ENCODE measurements at places on chromosomes 3 and 15.

DNA sequence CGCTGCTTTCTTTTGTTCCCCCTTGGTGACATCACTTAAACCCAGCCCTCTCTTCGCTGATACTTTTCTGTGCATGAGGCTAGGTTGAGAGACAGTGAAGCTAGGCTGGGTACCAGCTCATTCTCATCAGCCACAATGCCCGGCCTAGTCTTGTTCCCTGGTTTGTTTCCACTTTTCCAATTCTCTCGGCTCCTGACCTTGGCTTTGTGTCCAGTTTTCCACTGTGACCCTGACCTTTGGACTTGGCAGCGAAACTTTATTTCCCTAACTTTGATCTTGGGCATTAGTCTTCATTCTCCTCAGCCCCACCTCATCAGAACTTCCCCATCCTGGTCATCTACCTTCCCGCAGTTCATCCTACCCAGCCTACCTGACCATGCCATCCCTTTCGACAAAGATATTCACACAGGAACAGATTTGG is 908 bp upstream of the ADPGK start:
- no peak for DNase-seq

- DNase-seq = no peak
These were observed 613.3 kb downstream of the TUSC7 start for GRCh38 chr3:117322866-117323265.

GRCh38 chr3:47482366-47482765 is 6.6 kb upstream of the SCAP start:
- DNase-seq = peak; percentile 43

- peak; percentile 31 for DNase-seq
These were observed 817 bp downstream of the CLK3 start for GRCh38 chr15:74616366-74616939.

- DNase-seq = no peak
These were observed 12.6 kb downstream of the RASGRP1 start for GRCh38 chr15:38551720-38552648.

- DNase-seq = no peak
These were observed 95.9 kb upstream of the AKAP13 start for GRCh38 chr15:85284497-85284896.

DNA sequence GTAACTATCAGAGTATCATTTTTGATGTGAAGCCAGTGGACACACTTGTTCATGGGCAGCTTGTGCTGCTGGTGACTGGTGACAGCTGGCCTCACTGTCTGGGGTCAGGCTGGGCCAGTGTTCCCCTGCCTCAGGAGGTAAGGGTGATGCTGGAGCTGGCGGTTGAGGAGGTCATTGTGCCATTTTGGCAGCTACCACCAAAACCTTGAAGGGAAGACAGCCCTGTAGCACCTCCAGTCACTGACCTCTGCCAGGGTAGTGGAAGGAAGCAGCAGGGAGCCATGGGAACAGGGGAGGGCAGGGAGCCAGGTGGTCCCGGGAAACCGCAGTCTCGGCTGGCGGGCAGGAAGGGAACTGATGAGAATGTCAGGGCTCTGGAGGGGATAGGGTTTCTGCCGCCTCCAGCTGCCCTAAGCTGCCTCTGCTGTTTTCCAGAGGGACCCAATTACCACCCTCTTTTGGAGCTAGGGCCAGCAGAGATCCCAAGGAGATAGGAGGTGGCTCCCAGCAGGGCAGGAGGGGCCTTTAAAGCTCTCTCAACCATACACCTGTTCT is 24.8 kb downstream of the FOXL2NB start:
- peak; percentile 74 for DNase-seq

GRCh38 chr15:95839367-95839782 is 491.1 kb upstream of the NR2F2 start:
- no peak for DNase-seq

- no peak for DNase-seq
These were observed 2.6 kb upstream of the XYLB start for GRCh38 chr3:38343797-38344594.

DNA sequence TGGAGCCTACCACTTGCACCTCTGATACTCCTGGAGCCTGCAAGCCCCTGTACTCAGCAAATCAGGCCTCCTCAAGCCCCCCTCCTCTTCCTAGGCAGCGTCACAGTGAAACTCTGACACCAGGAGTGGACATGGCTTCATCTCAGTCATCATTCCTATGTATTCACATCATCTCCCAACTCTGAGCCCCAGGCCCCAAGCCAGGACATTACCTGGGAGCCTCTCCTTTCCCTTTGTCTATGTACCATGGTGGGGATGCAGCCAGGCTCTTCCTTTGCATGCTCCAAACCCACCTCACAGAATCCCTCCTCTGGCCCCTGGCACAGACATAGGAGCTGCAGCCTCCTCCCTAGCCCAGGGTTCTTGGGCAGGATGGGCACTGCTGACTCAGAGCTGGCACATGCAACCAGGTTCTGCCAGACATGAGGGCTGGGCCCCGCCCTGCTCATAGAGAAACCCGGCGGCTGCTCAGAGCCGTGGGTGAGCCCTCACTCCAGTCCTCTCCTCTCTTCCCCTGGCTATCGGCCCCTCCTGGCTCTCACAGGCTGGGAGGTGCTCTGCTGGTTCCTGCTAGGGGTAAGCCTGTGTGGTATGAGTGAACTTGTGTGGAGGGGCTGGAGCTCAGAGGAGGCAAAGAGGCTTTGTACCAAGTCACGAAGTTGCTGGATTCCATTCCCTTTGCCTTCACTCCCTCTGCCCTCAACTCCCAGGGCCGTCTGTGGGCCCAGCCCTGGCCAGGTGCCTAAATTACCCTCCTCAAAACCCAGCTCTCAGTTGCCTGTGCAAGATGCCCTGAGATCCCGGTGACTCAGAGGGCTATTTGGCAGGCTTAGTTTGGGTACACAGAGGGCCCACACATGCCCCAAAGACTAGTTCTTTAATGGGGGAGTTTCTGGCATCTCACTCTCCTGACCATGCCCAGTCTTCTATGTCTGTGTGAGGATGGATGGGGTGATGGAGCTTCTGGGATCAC is 1.9 kb upstream of the PLCD1 start:
- no peak for DNase-seq

- no peak for DNase-seq
These were observed 53.1 kb downstream of the SLC4A7 start for GRCh38 chr3:27431116-27431515.

DNA sequence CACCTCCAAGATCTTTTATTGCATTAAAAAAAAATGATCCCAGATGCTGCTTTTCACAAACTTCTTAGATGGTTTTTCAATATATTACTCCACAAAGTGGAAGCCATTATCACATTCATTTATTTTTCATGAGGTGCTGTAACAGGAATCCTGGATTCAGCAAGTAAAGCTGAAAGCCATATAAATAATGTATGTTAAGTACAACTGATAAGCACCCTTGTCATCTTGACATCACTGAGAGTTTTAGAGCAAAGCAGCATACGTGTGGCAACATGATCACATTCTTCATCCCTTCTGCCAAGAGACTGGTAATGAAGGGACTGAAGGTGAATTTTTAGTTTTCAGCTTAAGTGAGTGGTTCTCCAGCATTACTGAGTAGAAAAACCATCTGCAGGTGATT is 44.9 kb upstream of the LRRFIP2 start:
- peak; percentile 88 for DNase-seq

GRCh38 chr3:13727890-13728289 is 152.0 kb downstream of the WNT7A start:
- no peak for DNase-seq

DNA sequence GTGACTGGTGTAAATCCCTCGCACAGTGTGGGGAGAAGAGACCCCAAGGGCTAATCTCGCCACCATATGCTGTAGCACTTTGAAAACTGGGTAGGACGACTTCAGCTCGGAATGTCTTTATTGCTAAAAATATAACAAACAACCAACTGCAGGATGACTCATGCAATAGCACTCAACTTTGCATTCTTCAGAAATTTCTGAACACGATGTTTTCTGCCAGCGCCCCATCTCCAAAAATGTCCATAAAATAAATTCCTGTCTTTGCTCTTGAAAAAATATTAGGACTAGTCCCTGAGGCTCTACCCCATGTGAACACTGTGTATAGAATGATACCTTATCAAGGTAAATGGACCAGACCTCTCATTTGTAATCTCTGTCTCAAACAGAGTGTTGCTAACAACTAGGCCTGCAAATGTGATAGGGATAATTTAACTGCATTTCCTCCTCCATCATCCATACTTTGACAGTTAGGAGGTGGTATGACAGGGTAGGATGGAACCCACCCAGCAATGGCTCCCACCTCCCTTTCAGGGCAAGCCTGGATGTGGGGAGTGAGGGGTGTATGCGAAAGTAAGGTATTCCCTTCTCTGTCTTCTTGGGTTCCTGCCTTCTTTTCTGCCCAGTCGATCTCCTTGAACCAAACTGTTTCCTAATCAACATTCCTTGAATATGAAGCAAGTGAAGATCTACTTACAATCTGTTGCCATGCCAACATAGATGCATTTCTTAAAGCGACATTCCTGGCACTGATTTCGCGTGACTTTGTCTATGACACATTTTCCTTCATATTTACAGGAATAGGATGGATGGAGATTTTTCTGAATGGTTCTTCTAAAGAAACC is 201.1 kb downstream of the NR1D2 start:
- DNase-seq = no peak

DNA sequence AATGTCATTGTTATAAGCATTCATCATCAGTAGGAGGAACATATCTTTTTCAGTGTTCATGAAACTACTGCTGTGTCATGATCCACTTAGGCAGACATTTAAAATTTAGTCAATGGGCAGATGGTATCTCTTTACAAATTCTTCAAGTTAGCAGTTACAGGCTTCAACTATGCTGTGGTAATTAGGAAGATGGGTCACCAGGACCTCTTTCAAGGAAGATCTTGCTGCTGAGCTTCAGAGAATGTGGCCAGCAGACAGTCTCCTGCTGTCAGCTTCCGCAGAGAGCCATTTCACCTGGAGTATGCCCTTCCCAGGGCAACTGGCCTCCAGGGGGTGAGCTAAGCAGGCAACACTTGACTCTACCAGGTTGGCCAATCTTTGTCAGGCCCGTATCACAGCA is 19.4 kb downstream of the IFT57 start:
- DNase-seq = no peak

GRCh38 chr15:41940441-41940857 is 31.9 kb downstream of the EHD4 start:
- DNase-seq = no peak

- no peak for DNase-seq
These were observed 178.5 kb upstream of the P2RY1 start for GRCh38 chr3:152656214-152656971.

- DNase-seq = peak; percentile 24
These were observed 17.1 kb downstream of the ZBED2 start for GRCh38 chr3:111577798-111578685.

GRCh38 chr15:37823601-37824275 is 110.7 kb upstream of the TMCO5A start:
- no peak for DNase-seq

DNA sequence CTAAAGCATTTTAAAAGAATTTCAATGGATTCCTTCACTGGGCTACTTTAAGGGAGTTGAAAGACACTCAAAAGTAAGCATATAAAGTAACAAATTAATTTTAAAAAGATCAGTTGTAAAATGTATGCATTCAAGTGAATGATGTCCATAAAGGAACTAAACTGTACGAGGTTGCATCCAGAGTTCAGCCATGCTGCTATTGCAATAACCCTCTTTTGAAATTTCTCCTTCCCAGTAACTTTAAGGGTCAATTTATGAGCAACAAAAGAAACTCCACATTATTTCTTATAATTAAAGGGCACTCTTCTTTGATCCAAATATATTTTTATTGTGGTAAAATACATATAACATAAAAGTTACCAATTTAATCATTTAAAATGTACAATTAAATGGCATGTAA is 22.9 kb downstream of the BTLA start:
- no peak for DNase-seq

GRCh38 chr3:195754906-195755305 is 34.1 kb downstream of the MUC20 start:
- no peak for DNase-seq

GRCh38 chr3:169133178-169134161 is 530.0 kb downstream of the MECOM start:
- DNase-seq = no peak

DNA sequence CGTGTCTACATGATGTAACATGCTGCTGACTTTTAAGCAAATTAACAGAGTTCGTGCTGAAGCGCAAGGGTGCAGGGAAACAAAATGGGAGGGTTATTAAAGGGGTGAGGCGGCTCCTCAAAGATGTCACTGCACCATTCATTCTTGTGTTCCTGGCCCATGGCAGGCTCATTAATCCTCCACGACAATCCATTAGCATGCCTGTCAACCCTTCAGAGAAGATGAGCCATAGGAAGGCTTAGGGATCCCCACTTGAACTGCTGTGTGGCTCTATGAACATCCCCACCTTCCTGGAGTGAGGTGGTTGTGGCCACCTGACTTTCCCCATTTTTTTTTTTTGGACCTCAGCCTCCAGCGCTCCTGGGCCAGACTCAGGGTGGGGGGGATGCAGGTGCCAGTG is 45.8 kb downstream of the IGF1R start:
- DNase-seq = no peak

DNA sequence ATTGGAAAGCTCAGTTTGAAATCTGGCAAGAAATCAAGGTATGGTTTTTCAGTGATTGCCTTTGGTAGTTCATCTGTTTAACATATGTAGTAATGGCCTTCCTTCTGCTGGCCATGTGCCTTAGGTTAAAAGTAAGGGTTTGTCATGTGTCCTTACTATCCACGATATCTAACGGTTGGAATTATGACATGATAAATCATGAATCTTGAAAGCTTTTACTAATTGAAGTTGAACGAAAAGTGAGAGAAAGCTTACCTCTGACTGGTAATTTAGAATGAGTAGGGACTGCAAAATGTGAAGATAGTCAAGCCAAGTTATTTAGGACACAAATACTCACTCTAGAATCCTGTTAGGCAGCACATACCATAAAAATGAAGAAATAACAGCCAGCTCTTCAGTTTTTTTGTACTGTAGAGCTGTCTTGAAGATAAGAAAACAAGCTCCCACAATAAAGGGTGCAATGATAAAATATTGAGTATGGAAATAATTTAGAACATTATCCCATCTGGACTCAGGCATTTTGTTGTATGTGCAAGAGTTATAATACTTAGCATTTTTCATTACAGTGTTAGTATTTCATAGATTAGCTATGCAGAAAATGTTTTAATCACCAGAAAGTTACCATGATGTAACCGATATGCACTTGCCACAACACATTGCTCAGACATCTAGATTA is 303.4 kb downstream of the ZNF385D start:
- no peak for DNase-seq

GRCh38 chr3:119550192-119550910 is 9.1 kb downstream of the CD80 start:
- no peak for DNase-seq

GRCh38 chr3:128426128-128426921 is 40.4 kb downstream of the DNAJB8 start:
- peak; percentile 19 for DNase-seq

- DNase-seq = no peak
These were observed 175.7 kb downstream of the TMEM108 start for GRCh38 chr3:133213937-133214336.

DNA sequence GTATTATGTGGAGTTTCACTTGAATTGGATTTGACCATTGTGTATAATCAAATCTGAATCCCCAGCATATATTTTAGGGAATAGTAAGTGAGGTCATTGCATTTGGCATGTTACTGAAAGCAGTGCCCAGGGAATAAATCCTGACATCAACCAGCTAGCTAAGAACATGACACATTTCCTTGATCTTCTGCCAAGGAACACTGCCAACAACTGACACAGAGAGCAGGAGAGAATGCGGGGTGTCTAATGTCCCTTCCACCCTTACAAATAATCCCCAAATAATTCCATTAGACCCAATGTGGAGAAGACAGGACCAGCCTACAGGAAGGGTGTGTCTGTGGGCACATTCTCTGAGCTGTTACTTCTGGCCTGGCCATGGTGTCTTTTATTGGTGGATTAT is 30.6 kb upstream of the UBE3A start:
- no peak for DNase-seq
